AG08395 (cell line): ENCODE measurements at places on chromosomes 3 and 15.

DNA sequence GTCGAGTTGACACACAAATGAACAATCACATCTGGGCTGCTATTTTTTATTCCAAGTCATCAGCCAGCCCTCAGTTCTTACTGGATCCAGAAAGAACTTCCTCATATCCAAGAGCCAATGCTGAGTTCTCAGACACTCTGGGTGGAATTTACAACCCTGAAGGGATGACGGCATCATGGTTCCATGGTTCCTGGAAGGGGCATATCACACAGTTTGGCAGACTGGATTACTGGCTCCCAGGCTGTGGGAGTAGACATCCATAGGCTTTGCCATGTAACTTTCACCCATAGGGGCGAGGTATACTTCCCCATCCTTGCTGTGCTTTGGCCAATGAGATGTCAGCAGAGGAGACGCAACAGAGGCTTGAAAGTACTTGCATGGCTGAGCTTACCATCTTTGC is 26.9 kb upstream of the KBTBD12 start:
- no peak for DNase-seq

GRCh38 chr3:114151091-114151490 is 27.8 kb downstream of the DRD3 start:
- no peak for DNase-seq

- DNase-seq, result no peak
Observed at GRCh38 chr15:85609492-85609891, 185.2 kb downstream of the KLHL25 start.

- no peak for DNase-seq
Observed at GRCh38 chr15:99429681-99430081, 136.1 kb upstream of the MEF2A start.

DNA sequence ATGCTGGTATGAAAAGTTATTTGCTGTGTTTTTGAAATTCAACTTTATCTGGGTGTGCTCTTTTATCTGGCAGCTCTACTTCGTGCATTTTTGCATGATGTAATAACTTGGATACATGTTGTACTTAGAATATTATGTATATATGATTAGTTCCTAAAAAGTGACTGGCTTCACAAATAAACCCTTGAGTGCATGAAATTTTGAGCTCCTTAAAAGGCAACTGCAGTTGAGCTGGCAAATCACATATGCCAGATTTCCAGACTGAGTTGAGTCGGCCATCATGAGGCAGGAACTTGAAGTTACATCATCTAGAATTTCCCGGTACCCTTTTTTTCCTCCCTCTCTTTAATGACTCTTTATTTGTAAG is 162.5 kb downstream of the FNDC3B start:
- peak; percentile 41 for DNase-seq

DNA sequence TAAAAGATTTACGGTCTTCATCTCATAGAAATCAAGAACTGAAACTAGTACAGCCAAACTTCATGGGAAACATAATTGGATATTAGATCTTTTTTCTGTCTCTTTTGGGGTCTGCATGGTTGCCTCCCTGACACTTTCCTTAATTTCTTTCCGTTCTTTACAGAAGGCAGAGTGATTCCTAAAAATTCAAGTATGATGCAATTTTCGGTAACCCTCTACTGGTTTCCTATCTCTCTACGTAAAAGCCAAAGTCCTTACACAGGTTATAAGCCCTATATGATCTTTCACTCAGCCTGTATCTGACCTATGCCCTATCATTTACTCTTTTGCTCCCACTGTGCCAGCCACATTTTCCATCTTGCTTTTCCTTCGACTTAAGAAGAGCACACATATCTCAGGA is 6.8 kb upstream of the SLITRK3 start:
- no peak for DNase-seq

DNA sequence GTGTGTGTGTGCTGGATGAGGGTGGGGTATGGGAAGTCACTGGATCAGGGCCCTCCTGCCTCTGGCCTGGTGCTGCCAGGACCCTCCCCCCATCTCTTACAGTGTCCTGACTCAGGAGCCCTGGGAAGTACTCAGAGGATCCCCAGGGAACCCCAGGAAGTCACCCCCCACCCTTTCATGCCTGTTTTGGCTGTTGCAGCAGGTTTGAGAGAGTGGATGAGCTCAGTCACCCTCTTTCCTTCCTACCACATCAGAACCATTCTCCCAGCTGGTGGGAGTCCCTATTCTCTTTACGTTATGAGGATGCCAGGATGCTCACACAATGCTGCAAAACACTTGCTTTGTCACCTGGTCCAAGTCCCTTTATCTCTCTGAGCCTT is 59.0 kb downstream of the BDH1 start:
- no peak for DNase-seq

- DNase-seq, result no peak
Observed at GRCh38 chr15:48449734-48450133, 118.5 kb downstream of the DUT start.

GRCh38 chr3:112471596-112472325 is 27.5 kb downstream of the BTLA start:
- DNase-seq, result no peak

GRCh38 chr3:138434276-138434874 is at the start of gene ESYT3:
ESYT3 (plus strand) TSS chr3:138434616; CDS start chr3:138434799, 183 bp downstream.
- peak; percentile 82 for DNase-seq

GRCh38 chr3:186841620-186842019 is 890 bp upstream of the ADIPOQ start:
- DNase-seq, result no peak

DNA sequence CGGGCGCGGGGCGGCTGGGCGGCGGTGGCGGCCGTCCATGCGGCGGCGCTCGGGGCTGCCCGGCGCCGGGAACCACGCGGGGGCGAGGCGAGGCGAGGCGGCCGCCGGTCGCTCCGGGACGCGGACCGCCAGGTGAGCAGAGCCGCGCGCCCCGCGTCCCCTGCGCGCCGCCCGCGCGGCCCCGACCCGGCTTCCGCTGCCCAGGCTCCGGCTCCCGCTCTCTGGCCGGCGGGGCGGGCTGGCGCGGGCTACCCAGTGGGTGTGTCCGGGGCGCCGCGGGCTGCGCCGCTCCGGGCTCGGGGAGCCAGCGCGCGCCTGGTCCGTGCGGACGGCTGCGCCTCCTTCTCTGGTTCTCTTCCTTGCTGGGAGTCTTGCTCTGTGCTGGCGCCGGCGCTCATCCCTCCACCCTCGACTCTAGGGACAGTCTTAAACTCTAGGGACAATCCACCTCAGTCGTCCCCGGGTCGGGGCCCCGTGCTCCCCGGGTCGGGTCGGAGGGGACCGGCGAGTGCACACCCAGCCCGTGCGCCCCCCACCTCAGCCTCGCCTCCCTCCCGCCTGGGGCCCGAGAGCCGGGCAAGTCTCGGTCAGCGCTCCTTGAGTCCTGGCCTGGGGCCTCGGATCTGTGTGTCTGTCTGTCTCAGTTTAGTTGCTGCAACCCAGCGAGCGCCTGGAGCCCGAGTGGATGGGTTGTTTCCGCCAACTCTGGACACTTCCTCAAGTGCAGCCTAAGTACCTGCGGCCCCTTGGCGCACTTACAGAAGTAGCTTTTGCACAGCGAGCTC is 488 bp downstream of the THSD4 start:
- peak; percentile 59 for DNase-seq

DNA sequence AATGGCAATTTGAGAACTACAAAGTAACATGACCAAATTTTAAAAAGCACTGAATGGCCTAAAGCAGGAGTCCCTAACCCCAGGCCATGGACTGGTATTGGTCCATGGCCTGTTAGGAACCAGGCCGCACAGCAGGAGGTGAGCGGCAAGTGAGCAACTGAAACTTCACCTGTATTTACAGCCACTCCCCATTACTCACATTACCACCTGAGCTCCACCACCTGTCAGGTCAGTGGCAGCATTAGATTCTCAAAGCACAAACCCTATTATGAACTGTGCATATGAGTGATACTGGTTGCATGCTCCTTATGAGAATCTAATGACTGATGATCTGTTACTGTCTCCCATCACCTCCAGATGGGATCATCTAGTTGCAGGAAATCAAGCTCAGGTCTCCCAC is 48.8 kb downstream of the SENP7 start:
- no peak for DNase-seq

- DNase-seq, result no peak
Observed at GRCh38 chr15:59223736-59224135, 17.1 kb downstream of the LDHAL6B start.

DNA sequence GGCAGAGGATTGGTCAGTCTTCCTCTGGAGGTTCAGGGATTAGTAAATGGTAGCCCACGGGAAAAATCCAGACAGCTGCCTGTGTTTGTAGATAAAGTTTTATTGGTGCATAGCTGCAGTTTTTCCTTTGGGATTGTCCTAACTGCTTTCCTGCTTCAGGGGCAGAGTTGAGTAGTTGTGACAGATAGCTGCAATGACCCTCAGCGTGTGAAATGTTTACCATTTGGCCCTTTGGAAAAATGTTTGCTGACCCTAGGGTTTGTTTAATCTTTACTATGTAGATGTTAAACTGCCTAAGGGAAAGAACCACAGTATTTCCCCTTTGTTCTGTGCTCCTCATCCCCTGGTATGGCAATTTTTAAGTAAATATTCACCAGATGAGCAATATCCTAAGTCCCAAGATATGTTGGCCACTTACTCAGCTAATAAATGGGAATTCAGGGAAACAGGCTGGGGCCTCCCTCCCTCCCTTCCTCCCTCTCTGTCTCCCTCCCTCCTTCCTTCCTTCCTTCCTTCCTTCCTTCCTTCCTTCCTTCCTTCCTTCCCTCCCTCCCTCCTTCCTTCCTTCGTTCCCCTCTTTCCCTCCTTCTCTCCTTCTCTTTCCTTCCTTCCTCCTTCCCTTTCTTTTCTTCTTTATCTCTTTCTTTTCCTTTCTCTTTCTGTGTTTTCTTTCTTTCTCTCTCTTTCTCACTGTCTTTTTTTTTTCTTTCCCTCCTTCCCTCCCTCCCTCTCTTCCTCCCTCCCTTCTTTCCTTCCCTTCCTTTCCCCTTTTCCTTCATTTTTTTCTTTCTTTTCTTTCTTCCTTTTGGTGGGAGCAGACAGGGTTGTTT is 234.6 kb upstream of the BHLHE40 start:
- DNase-seq, result no peak

DNA sequence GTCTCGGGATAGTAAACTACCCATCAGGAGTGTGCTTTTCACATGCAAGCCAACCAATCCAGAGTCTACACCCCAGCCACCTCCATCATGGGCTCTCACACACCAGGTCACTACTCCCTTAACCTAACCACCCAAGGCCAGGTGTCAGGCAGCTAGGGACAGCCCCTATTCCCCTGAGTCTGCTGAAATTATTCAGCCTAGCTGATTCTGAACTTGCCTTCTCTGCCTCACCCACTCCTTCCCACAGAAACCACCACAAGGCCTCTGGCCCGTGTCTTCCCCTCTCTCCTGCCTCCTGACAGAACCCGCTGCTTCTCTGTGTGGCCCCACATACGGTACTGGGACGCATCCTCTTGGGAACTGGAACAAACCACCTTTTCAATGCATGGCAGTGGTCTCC is 82.1 kb downstream of the PCSK6 start:
- DNase-seq, result no peak

DNA sequence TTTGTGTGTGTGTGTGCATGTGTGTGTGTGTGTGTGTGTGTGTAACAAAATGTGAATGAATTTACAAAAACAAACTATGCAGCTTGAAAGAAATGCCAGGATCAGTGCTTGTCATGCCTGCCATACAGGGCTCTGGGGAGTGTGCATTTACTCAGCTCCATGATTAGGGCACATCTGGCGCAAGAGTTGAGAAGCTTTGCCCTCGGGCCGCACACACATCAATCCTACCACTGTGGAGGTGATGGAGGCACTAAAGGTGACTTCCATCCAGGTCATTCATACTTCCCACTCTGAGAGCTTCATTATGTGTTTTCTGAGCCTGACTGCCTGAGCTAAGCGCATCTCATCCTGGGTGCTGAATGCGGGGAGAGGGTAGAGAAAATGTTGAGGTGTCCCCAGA is 72.0 kb upstream of the ZBED2 start:
- no peak for DNase-seq

GRCh38 chr3:112958811-112959560 is 15.9 kb downstream of the CD200R1 start:
- no peak for DNase-seq

DNA sequence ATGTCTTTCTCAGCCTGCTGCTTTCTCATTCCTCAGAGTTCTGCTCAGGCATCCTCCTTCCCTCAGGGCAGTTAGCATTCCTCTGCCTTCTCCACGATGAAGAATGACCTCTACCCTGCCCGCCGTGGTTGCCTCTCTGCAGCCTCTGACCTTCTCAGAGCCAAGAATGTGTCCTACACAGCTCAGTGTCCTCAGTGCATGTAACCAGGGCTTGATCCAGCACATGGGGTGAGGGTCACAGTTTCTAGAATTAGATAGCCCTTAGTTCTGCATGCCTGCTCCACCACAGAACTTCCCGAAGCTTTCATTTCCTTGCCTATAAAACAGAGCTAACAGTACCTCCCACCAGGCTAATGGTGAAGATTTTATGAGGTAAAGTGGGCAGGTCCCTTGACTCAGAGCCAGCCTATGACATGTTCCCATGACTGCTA is 182.1 kb downstream of the CLSTN2 start:
- DNase-seq, result no peak

DNA sequence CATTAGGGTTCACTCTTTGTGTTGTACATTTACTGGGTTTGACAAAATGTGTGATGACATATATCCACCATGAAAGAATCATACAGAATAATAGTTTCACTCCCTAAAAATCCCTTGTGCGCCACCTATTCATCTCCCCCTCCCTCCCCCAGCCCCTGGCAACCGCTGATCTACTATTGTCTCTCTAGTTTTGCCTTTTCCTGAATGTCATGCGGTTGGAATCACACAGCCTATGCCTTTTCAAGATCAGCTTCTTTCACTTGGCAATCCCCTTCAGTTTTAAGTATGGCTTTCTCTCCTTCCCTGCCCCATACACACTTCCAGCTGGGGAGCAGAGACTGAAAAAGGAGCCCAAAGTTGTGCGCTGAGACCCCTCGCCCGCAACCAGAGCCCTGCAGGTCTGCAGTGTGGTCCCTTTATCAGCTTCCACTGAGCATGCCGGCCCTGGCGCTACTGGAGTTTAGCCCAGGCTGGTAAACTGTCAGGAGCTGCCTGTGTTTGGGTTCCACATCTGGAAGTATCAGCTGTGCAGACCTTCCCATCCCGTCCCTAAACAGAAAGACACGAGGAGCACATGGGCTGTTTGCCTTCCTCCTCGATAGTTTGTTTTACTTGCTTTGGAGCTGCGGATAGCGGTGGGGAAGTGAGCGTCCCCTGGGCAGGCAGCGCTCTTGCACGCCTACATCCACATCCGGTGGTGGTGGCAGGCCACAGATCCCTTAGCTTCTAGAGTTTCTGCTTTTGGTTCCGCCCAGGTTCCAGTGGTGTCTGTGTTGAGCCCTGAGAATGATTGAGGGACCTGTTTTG is 12.3 kb downstream of the BOC start:
- peak; percentile 48 for DNase-seq

GRCh38 chr3:194787650-194788049 is 102.0 kb downstream of the FAM43A start:
- DNase-seq, result no peak

- no peak for DNase-seq
Observed at GRCh38 chr3:22977650-22978289, 225.4 kb upstream of the UBE2E2 start.

DNA sequence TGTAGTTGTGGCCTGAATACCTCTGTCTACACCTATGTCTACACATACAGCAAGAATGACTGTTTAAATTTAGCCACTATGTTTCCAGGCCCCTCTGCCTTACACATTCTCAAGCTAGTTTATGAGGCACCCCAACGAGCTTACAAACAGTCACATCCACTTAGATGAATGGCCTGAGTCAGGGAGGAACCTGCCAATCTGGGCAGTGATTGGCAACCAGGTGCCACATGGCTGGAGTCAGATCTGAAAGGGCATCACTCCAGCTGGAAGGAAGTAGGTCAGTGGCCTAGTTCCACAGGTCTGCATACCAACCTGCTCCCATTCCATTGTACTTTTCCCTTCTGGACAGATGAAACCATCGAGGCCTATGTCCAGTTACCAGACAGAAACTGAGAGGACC is 136.3 kb downstream of the FOXP1 start:
- DNase-seq, result no peak
